Activated CD8-positive, alpha-beta memory T cell treated with anti-CD3 and anti-CD28 coated beads, Interleukin-2, amount 50 U/mL, for 48 hours (primary cell): ENCODE measurements at places on chromosomes 3 and 15.

DNA sequence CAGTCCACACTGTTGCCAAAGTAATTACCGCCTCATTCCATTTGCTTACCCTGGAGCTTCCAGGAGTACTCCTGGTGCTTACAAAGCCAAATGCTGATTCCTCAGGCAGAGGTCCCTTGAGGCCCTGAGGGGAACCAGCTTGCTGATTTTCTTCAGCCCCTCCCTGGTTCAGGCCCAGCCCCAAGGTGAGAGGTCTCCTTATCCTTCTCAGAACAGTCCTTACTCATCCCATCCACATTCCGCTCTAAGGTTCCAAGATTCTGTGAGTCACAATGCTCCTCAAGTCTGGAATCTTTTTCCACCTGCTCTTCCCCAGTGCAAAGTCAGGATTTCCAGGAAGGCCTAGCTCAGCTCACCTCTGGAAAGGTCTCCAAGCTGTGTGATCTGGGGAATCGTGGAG, 1.8 kb upstream of the ATP10A start:
- no peak for DNase-seq

DNA sequence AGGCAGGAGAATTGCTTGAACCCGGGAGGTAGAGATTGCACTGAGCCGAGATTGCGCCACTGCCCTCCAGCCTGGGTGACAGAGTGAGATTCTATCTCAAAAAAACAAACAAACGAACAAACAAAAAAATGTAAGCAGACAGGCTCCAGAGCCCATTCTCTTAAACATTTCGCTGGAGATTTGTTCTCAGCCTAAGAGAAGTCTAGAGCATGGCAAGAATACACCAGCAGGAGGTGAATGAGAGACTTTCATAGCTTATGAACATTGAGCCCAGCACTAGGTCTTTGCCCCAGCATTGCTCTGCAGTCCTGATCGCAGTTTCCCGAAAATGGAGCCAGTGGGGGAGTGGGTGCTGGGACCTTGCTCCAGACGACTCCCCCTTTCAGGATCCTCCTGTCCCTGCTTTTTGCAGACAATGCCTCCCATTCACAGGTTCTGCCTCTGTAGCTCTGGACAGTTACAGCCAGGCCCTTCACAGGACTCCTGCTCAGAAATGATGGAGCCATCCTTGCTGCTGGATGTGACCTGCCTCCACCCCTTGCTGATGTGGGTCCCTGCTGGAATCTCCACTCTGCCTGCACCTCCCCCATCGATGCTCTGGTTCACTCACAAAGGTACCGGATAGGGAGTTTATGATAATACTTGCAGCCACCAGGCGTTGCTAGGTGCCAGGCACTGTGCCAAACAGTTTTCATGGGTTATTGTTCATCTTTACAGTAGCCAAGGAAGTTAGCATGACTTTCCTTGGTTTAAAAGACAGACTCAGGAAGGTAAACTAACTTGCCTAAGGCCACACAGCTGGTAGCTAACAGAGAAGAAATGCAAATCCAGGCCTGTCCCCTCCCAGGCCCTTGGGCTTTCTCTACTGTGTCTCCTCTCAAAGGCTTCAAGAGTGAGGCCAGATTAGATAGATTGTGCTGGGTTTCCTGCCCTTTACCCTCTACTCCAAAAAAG, 329.7 kb upstream of the TLE3 start:
- no peak for DNase-seq

DNA sequence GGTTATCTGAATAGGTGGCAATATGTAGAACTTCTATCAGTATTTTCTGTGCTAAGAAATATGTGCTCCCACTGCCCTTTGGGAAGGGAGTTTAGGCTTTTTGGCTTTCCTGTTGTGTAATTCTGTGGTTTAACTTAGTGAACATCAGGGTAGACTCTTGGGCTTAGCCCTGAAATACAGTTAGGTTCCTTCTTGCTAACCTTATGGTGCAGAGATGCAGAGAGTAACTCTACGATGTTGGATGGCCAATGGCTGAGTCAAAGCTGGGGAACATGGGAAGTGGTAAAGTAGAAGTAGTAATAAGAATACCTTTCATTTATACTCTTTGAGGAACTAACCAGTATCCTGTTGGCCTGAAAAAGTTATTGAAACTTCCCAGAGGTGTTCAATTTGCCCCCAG, 80.8 kb upstream of the IL12A start:
- no peak for DNase-seq

- no peak for DNase-seq
These were observed 57.1 kb downstream of the CLDN1 start for GRCh38 chr3:190265126-190265525.
